NCI-H2171 treated with DMSO at 0.1 percent for 48 hours (cell line): ENCODE measurements at places on chromosomes 7 and 10.

DNA sequence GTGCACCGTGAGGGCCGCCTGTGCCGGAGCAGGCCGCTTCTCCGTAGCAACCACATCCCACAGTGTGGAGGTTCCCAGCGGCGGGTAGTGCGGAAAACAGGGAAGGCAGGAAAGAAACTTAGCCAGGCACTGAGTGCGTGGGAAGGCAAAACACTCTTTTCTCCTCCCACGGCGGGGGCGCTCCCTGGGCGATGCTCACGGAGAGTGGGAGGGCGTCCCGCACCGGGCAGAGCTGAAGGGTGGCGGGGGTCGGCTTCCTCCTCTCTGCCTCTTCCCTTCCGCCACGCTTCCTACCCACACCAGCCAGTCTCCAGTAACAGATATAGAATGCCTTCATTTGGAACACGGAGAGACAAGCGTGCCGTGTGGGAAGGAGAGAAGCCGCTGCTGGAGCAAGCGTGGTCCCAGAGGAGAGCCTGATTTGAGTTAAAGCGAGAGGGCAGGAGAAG is 252.5 kb downstream of the PAXIP1 start:
- no peak for DNase-seq

GRCh38 chr10:15182540-15183207 is 14.2 kb upstream of the NMT2 start:
- DNase-seq: no peak

DNA sequence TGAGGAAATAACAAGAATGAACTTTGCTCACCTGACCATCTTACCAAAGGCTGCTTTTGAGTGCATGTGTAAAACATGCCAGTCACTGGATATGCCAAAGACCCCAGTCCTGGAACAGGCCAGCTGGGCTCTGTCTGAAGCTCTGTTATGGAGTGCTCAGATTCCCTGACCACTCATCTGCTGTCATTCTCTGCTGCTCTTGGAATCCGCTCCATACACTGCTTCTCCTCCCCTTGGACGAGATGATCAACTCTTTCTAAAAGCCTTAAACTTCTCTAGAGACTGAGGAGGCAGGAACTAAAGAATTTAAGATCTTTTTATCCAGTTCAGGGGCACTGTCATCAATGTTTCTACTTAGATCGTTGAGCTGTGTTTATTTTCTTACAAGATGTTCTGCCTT is 100.2 kb downstream of the SPAG6 start:
- DNase-seq: no peak

DNA sequence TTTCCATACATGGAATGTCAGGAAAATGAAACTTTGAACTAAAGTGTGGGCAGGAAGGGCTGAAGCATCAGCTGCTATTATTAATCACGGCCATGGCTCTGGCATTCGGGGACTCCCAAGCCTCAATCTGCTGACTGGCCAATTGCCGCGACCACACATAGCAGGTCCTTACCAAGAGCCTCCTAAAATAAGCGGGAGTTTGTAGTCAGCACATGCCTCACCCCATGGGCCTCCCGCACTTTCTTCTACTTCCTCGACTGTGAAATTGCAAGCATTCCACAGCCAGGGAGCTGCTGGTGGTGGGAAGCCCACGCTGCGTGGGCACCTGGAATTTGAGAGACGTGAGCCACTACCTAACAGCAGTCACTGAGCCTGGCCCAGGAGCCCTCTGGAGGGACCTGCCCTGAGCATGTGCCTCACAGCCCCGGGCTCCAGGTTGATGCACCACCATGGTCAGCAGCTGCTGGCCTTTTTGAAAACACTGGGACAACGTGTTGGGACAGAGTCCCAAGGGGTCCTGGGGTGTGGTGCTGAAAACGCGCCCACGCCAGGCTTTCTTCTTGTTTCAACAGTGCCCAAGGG is 211.4 kb downstream of the TNS3 start:
- no peak for DNase-seq

GRCh38 chr10:6692103-6692502 is 112.0 kb upstream of the PRKCQ start:
- no peak for DNase-seq

DNA sequence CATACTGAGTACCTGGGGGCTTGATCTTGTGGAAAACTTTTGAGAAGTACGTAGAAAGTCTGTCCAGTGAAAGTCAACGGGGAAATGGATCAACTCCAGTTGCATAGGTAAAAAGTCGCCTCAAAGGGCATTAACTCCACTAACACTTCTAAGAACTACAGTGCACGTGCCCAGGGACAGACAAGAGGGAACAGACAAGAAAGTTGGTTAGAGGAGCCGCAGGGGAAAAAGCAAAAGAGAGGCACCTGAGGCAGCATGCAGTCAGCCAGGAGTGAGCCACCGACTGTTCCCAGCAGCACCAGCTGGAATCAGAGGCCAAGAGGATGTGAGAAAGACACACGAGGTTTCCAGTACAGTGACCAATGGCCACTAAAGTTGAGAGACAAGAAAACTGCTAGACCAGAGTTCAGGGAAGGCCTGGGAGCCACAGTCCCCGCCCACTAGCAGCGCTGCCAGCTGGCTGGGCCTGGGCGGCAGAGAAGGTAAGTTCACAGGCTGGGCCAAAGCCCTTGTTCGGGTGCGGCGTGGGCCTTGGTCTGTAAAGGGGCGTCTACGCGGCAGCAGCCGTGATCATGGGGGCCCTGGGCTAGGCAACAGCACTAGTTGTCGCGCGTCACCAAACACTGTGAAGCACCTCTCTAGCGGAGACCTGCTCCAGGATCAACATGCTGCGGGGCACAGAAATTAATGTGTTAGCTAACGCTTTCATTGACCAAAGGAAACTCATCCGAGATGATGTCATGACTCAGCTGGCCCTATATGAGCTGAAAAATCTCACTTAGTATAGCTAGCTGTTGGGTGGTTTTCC is 14.0 kb downstream of the ITGB1 start:
- no peak for DNase-seq

GRCh38 chr10:95693071-95693667 is 558 bp downstream of the TCTN3 start:
- no peak for DNase-seq

DNA sequence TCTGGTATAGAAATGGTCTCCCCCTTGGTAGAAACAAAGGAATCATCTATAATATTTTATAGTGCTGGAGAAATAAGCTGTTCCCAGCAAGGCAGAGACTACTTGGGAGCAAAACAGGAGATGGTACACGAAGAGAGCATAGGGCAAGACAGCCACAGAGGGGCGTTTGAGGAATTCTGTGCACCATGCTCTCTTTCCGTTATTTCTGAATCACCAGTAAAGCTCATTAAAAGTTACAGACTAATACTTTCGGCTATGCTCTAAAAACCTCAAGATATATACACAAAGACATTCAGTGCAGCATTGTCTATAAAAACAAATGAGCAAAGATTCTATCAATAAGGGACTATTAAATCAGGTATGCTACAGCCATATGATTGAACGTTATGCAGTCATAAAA is 68.5 kb upstream of the FHIP2A start:
- DNase-seq: no peak

DNA sequence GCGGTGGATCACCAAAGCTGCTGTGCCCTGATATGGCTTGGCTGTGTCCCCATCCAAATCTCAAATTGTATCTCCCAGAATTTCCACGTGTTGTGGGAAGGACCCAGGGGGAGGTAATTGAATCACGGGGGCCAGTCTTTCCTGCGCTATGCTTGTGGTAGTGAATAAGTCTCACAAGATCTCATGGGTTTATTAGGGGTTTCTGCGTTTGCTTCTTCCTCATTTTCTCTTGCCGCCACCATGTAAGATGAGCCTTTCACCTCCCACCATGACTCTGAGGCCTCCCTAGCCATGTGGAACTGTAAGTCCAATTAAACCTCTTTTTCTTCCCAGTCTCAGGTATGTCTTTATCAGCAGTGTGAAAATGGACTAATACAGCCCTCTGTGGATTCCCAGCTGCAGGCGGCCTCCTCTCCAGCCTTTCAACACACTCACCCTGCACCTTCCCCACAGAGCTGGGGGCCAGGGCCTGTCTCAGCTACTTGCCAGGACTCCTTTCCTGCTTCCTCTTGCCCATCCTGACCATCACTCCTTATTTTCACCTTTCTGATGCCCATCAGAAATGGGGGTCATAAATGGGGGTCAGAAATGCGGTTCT is 57.2 kb upstream of the TOMM7 start:
- no peak for DNase-seq

- no peak for DNase-seq
These were observed 85.4 kb downstream of the PCLO start for GRCh38 chr7:83077328-83077727.

- DNase-seq: no peak
These were observed 83.9 kb upstream of the IGFBP3 start for GRCh38 chr7:46004965-46005364.

DNA sequence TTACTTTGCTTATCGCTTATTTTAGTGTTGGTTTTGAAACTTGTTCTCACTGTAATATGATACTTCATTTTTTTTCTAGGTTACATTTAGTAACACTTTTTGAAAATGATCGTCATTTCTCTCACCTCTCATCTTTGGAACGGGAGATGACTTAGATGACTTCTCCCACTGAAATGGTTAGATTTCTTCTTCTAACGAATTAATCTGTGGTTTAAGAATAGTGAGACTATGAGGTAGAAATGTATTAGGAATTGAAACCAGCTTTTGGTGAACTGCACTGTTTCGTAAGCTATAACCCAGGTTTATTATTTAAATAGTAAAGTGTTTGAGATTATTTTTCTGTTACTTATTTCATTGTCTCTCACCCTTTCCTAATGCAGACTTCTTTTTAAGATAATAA is 93.7 kb downstream of the PRR15 start:
- DNase-seq: no peak

GRCh38 chr7:26349005-26349915 is 57.6 kb downstream of the SNX10 start:
- DNase-seq: peak; percentile 51

- DNase-seq: peak; percentile 20
These were observed 18.7 kb downstream of the CLIP2 start for GRCh38 chr7:74307738-74308505.

DNA sequence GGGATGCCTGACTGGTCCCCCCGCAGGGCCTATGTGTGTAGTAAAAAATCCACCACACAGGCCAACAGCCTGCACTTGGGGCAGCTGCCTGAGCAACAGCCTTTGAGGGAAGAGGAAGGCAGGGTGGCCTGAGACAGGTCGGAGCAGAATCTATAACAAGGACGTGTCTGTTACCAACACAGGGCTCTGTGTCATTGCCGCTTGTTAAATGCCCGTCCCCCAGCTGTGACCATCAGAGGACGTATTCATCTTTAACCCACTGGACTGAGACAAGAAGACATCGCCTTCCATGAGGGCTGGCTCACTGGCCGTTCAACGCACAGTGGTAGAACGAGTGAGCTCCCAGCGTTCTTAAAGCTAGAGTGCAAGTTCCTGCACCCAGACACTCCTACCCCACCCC is 7.8 kb downstream of the PDIA4 start:
- no peak for DNase-seq

GRCh38 chr7:130489140-130489983 is 2.5 kb upstream of the MEST start:
- DNase-seq: no peak

GRCh38 chr7:99786726-99787335 is 2.8 kb upstream of the CYP3A4 start:
- no peak for DNase-seq

- DNase-seq: no peak
These were observed 76.5 kb downstream of the CHST15 start for GRCh38 chr10:124016804-124017375.

- DNase-seq: no peak
These were observed 75.8 kb downstream of the ZMIZ1 start for GRCh38 chr10:79144351-79145173.

DNA sequence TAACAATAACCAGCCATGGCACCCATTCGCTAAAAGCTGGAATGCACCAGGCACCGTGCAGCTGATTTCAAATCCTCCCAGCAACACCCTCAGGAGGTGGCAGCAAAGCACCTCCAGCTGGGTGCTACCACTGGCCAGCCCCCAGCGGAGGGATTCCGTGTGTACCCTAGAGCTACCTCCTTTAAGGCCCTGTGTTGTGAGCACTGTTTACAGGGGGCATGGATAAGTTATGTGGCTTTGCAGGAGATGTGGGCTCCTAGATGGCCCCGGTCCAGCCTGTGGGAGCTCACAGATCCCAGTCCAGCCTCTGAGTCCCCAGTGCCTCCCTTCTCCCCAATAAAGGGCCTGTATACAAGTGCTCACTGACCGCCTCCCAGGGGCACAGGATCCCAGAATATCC is 27.1 kb downstream of the TNRC18 start:
- no peak for DNase-seq

- DNase-seq: peak; percentile 88
These were observed 56.0 kb downstream of the PTPRN2 start for GRCh38 chr7:158531661-158532060.

GRCh38 chr10:124677749-124678556 is 66.2 kb downstream of the FAM53B start:
- peak; percentile 17 for DNase-seq

DNA sequence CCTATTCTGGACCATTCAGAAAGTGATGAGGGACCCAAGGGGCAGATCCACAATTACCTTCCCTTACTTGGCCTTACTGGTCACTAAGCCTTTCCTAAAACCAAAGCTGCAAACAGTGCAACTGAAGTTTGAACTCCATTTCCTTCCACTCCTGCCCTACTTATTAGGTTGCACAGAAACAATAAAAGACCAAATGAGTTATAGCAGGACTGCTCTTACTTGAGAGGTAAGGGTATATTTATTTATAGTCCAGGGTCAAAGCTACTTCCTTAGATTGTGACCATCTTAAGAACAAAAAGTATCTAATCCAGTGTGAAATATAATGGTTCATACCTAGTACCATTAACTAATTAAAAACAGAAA is 27.0 kb downstream of the CDK6 start:
- no peak for DNase-seq

GRCh38 chr7:91228927-91229558 is 35.2 kb upstream of the FZD1 start:
- DNase-seq: peak; percentile 23

- no peak for DNase-seq
These were observed 17.1 kb downstream of the ST7 start for GRCh38 chr7:116970238-116970910.

GRCh38 chr10:119377958-119378736 is 164.4 kb downstream of the RGS10 start:
- no peak for DNase-seq

DNA sequence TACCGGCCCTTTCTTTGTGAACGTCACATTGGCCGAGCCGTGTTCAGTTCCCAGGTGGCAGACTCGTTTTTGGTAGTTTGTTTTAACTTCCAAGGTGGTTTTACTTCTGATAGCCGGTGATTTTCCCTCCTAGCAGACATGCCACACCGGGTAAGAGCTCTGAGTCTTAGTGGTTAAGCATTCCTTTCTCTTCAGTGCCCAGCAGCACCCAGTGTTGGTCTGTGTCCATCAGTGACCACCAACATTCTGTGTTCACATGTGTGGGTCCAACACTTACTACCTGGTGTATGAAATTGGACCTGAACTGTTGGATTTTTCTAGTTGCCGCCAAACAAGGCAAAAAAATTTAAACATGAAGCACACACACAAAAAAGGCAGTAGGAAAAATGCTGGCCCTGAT is 9.9 kb upstream of the CSGALNACT2 start:
- no peak for DNase-seq

- DNase-seq: no peak
These were observed 87.8 kb downstream of the TAF3 start for GRCh38 chr10:7906128-7906527.

GRCh38 chr10:14523286-14523685 is 192.6 kb upstream of the FRMD4A start:
- DNase-seq: no peak
